ENCODE measurements at places on chromosomes 7 and 10.

- DNase-seq: no peak
These were observed 99.0 kb upstream of the ITGB1 start for GRCh38 chr10:33056828-33057596.

DNA sequence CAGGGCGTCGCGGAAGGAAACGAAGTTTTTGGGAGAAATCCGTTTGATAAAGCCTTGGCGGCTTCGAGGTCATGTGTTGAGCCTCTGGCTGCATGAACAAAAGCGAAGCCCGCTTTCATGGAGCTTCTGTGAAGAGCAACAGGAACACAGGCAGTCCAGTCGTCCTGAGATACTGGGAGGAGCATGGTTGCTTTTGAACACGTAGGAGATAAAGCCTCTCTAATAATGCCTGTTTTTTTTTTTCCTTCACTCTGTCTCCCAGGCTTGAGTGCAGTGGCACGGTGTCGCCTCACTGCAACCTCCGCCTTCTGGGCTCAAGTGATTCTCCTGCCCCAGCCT lies 473 bp upstream of the ZNF32 start:
- DNase-seq: no peak

GRCh38 chr7:2196381-2197378 lies 36.1 kb downstream of the MAD1L1 start:
- DNase-seq: no peak

DNA sequence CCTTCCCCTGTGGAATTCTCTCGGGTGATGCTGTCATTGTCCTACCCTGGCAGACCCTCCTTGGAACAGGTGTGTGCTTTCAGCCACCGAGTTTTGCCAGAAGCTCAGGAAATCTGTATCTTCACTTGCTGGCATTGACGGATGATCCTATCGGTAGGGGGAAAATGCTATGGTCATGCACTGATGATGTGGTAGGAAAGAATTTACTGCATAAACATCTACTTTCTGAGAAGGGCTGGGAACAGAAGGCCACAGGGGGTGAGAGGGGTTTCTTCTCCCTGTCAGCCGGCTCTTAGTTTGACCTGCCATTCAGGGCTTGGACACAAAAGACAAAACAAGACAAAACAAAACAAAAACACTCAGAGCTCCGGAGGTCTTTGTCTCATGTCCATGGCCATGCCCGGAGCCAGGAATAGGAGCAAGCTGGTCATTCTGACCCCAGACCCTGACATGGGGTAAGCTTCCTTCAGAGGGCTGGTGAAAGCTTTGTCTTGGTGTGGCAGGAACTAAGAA lies 43.6 kb upstream of the CARD11 start:
- DNase-seq: no peak

DNA sequence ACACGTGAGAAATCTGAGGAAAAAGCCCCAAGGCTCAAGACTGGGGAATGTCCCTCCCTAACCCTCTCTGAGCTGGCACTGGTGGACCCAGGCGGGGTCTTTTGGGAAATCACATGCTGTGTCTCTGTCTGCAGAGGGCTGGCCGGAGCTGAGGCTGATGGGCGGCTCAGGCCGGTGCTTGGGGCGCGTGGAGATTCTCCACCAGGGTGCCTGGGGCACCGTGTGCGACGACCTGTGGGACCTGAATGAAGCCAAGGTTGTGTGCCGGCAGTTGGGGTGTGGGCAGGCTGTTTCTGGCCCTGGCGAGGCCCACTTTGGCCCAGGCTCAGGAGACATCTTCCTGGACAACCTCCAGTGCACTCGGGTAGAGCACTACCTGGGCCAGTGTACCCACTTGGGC lies 65.7 kb downstream of the CUZD1 start:
- no peak for DNase-seq

GRCh38 chr10:51363415-51363814 lies 289.1 kb downstream of the PRKG1 start:
- DNase-seq: no peak
